ENCODE measurements at places on chromosomes 7 and 10.

DNA sequence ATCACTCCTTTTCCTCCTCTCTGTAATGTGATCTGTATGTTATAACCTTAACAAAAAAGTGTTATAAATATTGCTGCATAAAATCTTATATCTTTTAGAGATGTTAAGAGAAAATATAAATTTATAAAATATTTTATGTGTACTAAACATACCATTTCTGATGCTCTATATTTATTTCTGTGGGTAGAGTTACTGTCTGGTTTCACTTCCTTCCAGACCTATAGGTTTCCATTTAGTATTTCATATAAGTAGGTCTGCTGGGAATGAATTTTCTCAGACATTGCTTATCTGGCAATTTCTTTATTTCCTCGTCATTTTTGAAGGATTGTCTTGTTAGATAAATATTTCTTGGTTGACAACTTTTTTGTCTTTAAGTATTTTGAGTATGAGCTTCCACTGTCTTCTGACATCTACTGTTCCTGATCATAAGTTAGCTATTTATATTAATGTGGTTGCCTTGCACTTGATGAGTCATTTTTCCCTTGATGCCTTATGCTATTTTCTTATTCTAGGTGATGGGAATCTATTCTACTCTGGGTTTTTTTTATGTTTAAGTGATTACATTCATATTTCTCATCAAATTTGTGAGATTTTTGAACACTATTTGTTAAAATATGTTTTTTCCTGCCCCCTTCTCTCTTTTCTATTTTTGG is 11.2 kb upstream of the THSD7A start:
- DNase-seq, result no peak

DNA sequence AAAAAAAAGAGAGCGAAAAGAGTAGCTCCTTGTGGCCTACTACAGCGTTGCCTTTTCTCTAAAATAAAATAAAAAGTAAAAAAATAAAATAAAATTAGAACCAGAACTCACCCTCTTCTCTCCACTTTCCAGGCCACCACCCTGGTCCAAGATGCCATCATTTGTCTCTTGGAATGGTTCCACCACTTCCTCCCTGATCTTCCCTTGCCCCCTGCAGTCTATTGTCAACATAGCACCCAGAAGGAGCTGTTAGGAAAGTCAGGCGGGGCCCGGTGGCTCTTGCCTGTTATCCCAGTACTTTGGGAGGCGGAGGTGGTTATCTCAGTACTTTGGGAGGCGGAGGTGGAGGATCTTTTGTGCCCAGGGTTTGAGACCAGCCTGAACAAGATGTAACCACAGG is 7.6 kb upstream of the GRID2IP start:
- no peak for DNase-seq

GRCh38 chr7:37833107-37833817 is 15.1 kb upstream of the NME8 start:
- DNase-seq, result no peak

DNA sequence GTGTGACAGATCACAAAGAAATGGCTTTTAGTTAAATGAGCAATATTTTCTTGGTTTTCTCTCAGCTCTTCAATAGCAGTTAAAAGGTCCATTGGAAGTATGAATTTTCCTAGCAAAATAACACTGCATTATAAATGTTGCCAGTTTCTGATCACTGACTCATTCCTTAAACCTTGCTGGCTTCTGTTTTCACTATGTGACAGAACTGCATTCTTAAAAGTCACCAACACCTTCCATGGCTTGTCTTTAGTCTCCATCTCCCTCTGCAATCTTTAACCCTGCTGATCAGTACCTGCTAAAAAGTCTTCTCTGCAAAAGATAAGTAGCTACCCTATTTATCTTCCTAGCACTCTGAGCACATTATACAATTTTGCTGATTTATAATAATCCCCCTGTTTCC is 405.0 kb upstream of the LRRN3 start:
- no peak for DNase-seq

DNA sequence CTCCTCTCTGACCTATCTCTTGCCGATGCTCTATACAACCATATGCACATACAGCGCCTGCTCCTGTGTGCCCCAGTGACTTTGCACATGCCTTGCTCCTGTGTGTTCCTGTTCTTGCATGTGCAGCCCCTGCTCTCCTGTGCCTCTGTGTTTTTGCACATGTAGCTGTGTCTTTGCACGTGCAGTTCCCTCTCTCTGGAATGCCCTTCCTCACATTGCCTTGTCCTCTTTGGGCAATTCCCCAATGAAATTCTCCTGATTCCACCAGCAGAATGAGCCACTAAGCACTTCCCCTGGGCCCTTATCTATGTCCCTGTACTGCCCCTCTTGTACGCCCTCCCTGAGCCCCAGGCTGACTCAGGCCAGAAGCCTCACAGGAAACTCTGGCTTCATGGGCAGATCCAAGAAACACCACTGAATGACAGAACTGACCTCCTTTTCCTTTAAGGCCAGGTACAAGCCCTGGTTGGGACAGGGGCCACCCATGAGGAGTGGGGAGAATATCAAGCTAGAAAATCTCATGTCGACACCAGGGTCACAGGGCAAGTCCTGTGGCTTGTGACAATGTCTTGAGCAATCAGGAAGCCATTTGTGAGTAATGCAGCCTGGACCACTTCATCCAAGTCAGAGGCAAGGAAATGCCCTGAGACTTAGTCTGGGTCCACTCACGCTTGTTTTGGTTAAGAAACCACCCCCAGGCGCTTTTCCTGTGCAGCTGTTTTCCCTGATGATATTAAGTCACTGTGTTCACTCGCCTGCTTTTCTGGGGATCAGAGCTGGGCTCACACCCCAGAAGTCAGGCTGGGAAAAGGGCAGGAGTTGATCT is 1.9 kb upstream of the ARHGAP22 start:
- no peak for DNase-seq

GRCh38 chr7:138962561-138963270 is 18.5 kb downstream of the KIAA1549 start:
- no peak for DNase-seq

DNA sequence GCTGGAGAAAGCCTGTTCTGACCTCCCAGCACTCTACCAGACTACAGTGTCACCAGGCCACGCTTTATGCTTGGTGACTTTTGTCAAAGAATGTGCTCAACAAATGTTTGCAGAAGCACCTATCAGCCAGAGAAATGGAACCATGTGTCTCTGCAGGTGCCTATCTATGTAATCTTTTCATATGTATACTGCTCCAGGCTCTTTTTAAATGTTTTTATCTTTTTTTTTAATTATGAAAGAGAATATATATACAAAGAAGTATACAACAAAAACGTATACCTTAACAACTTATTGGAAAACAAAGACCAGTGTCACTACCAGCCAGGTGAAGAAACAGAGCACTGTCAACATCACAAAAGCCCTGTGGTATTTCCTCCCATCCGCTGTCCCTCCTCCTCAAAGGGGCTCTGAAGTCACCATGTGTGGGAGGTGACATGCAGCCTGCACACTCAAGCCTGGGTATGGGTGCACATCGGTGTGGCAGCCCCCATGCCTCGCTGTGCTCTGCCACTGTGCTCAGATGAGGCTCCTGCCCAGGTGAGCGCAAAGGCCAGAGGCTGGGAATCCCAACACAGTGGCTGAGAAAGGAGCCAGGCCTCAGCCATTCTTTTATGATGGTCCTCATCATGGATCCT is 120.6 kb downstream of the CLEC2L start:
- no peak for DNase-seq

DNA sequence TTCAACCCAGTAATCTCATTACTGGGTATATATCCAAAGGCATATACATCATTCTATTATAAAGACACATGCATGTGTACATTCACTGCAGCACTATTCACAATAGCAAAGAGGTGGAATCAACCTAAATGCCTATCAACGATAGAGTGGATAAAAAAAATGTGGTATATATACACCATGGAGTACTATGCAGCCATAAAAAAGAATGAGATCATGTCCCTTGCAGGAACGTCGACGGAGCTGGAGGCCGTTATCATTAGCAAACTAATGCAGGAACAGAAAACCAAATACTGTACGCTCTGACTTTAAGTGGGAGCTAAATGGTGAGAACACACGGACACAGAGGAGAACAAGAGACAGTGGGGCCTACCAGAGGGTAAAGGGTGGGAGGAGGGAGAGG is 105.5 kb downstream of the SLC25A13 start:
- no peak for DNase-seq

DNA sequence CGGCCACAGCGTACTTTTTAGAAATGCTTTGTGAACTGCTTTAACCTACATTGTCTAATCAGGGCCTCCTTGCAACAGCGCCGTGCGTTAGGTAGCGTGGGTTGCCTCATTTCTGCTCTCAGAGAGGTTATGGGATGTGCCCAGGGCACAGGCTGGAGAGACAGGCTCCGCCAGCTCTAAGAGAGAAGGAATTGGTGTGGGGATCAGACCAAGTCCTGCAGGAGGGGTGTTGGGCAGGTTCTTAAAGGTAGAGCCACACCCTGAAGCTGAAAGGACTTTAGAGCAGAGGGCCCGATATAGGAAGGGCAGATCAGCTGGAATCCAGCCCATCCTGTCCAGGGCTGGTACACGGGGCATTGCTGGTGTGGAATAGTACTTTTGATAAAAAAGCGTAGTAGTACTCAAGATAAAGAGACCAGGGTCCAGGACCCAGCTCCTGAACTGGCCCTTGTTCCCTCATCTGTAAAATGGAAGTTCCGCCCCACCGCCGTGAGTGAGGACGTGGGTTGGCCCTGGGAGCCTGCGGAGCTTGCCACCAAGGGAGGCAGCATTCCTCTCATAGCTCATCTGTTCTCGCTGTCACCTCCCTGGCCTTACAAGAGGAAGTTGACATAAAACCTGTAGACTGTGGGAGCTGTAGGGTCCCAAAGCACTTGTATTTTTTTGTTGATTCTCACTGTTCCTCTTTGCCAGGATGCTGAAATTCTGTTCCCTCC is 37.2 kb downstream of the TMEM120A start:
- DNase-seq, result no peak

GRCh38 chr10:114806562-114807391 is 14.8 kb upstream of the FHIP2A start:
- DNase-seq, result no peak

DNA sequence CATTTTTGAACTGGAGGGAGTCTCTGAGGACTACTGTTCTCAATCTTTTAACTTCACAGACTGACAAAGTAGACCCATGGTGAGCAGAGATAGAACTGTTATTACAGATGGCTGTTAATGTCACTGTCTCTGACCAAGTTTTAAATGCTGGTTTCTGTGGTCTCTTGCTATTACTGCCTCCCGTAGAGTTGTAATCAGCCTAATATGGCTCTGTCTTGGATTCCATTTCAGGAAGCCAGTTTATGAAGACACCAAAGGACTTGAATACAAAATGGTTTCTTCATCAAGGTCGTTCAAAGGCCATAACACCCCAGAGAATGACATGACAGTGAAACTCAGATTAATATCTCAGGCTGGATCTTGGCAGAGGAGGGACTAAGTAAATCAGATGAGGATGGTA is 3.9 kb downstream of the SFRP4 start:
- no peak for DNase-seq

DNA sequence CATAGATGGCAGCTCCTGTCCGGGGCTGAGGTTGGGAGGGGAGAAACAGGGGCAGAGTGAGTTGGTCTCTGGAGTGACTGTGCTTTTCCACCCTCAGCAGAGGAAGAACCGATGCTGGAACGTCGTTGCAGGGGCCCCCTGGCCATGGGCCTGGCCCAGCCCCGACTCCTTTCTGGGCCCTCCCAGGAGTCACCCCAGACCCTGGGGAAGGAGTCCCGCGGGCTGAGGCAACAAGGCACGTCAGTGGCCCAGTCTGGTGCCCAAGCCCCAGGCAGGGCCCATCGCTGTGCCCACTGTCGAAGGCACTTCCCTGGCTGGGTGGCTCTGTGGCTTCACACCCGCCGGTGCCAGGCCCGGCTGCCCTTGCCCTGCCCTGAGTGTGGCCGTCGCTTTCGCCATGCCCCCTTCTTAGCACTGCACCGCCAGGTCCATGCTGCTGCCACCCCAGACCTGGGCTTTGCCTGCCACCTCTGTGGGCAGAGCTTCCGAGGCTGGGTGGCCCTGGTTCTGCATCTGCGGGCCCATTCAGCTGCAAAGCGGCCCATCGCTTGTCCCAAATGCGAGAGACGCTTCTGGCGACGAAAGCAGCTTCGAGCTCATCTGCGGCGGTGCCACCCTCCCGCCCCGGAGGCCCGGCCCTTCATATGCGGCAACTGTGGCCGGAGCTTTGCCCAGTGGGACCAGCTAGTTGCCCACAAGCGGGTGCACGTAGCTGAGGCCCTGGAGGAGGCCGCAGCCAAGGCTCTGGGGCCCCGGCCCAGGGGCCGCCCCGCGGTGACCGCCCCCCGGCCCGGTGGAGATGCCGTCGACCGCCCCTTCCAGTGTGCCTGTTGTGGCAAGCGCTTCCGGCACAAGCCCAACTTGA is 2.7 kb downstream of the REPIN1 start:
- no peak for DNase-seq

DNA sequence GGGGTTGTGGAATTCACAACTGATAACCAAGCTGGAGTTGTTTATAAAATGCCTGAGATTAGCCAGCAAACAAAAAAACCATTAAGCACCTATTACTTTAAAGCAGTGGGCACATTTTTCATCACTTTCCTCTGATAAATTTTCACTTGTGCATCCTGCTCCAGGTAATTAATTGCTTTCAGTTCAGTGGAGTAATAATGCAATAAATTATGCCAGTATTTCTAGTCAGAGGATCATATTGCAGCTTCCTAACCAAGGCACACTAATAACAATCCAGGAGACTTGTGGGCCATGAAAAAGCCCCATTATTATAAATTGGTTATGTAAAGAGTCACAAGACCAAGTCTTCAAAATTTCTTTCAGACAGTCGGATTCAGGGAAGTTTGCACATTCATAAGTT is 193.2 kb downstream of the LRMDA start:
- DNase-seq, result no peak

GRCh38 chr10:100661520-100661919 is 83.9 kb upstream of the PAX2 start:
- no peak for DNase-seq

DNA sequence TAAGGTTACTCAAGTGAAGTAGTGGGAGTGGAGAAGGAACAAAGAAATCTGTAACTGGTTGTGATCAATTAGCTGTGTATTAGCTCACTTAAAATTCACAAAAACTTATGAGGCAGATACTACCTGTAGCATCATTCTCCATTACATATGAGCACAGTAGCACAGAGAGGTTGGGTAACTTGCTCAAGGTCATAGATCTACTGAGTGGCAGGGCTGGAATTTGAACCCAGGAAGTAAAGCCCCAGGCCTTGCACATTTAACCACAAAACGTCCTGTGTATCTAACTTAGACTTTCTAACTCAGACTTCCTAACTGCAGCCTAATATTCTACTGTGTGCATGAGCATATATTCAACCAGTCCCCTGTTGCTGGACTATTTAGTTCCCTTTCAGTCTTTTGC is 5.6 kb upstream of the SLF2 start:
- DNase-seq, result no peak

DNA sequence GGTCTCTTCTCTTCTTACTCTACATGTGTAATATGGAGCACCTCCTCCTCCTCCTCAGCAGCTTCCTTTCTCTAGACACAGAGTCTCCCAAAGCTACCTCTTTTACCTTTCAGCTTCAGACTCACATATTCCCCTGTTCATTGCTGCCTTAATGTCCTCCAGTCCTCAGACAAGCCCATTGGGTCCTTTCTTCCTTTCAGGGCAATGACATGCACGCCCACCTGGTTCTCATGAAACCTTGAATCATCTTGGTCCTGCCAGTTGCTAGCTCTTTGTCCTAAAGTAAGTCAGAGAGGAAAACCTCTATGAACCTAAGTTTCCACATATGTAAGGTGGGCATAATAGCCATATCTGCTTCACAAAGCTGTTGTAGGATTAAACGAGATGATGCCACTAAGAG is 227.0 kb downstream of the RPS24 start:
- DNase-seq, result no peak

GRCh38 chr10:73226663-73227062 is 20.4 kb downstream of the DNAJC9 start:
- no peak for DNase-seq

- no peak for DNase-seq
Measured at GRCh38 chr10:11113156-11113555, 95.5 kb downstream of the CELF2 start.
